ENCODE measurements at places on chromosomes 3 and 15.

DNA sequence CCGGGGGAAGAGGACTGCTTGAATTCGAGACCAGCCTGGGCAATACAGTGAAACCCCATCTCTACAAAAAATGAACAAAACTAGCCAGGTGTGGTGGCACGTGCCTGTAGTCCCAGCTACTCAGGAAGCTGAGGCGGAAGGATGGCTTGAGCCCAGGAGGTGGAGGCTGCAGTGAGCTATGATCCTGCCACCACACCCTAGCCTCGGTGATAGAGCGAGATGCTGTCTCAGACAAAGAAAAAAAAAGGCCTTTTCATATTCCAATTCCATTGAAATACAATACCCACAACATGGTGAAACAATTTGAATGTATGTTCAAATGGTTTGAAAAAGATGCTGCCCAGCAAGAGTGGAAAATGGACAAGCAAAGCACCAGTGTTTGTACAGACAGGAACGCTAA is 61.8 kb upstream of the ZNF148 start:
- no peak for DNase-seq

GRCh38 chr3:160637086-160637485 is 39.9 kb upstream of the ARL14 start:
- no peak for DNase-seq

GRCh38 chr3:195820186-195820585 is 8.5 kb upstream of the MUC4 start:
- DNase-seq = no peak

DNA sequence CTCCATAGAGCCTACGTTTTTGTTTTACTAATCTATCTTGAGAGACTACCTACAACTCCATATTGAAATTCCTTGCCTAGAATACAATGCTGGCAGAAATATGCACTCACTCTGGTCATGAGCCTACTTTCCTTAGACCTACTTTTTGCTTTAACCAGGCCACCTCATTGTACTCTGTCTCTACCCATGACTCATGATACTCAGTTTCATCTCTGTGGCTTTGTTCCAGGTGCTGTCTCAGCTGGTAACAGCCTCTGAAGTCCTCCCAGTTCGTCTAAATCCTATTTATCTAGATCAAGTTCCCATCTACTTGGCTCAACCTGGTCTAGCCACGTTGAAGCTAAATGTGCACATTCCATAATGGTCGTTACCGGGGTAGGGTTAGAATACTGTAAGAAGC is 536.4 kb downstream of the RSL24D1 start:
- no peak for DNase-seq

GRCh38 chr15:93085692-93086091 is 3.3 kb downstream of the RGMA start:
- DNase-seq = no peak

DNA sequence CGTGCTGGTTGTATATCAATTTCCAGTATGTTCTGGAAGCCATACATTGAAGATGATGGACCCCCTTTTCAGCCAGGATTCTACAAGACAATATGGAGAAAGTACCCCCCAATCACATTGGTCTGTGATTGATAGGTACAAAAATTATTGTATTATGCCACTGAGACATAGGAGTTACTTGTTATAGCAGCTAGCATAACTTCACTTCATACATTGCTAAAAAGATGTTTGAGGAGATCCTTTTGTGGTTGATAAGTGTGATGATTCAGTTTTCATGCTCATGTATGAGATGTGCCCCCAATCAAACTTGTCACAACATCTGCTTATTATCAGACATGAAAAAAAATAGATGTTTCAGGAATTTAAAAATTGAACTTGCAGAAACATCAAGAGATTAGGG is 66.0 kb downstream of the GPD1L start:
- DNase-seq = no peak

DNA sequence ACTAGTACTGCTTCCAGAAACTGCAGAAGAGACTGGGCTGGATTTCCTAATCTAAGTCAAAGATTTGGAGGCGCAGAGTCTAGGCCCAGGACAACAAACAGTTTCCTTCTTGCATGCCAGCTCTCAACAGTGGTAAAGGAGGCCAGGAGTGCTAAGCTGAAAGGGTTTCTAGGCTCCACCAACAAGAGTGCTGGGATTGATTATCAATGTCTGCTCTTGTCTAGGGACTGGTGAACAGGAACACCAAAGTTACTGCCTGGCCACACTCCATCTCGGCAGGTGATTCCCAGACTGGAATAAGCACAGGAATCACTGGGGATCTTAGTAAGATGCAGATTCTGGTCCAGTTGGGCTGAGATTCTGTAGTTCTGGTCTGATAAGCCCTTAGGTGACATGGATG is 22.8 kb upstream of the FGD5 start:
- DNase-seq = no peak

GRCh38 chr3:150300852-150301517 is 107.1 kb upstream of the TSC22D2 start:
- DNase-seq = no peak

DNA sequence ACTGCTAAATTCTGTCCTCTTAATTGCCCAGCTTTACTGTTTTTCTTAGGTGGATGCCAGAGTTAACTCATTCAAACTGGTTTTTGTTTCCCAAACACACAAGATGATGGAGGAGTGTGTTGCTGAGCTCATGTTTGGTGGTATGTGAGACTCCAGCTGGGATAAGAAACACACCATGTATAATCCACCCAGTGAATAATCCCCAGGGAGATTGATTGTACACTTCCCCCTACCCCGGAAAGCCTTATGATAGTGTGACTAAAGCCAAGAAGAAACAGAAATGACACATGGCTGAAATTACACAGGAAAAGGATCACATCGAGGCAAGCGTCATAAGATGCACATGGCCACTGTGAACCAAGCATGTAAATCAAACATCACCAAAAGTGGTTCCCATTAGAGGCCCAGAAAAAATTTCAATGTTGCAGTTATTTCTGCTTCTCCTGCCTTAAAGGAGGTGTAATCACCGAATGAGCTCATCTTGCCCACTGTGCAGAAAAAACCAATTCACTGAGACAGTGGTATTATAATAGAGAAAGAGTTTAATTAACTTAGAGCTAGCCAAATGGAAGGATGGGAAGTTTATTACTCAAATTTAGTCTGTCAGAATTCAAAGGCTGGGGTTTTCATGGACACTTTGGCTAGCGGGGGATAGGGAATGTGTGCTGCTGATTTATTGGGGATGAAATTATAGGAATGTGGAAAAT is 56.7 kb upstream of the MAGI1 start:
- no peak for DNase-seq

- no peak for DNase-seq
These were observed 11.8 kb downstream of the CPN2 start for GRCh38 chr3:194339356-194339755.

GRCh38 chr3:32969656-32970055 is 18.2 kb downstream of the CCR4 start:
- DNase-seq = no peak

DNA sequence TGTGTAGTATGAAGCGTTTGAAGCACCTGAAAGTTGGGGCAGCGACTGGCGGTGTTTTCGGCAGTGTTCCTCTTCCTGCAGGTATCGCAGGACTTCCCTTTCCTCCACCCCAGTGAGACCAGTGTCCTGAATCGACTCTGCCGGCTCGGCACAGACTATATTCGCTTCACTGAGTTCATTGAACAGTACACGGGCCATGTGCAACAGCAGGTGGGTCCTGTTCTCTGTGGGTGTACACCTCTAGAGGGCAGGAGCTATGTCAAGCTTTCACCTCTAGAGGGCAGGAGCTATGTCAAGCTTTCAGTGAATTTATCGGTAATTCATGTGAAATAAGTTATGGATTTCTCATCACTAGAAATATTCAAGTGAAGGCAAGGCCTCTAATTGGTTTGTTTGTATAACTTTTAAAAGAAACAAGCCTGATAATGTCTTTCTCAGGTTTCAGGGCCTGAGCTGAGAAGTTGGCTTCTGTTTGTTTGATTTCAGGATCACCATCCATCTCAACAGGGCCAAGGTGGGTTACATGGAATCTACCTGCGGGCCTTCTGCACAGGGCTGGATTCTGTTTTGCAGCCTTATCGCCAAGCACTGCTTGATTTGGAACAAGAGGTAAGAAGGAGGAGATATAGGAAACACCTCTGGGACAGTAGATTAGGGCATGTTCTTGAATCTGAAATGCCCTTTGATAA is 5.3 kb downstream of the TUBGCP4 start:
- no peak for DNase-seq

DNA sequence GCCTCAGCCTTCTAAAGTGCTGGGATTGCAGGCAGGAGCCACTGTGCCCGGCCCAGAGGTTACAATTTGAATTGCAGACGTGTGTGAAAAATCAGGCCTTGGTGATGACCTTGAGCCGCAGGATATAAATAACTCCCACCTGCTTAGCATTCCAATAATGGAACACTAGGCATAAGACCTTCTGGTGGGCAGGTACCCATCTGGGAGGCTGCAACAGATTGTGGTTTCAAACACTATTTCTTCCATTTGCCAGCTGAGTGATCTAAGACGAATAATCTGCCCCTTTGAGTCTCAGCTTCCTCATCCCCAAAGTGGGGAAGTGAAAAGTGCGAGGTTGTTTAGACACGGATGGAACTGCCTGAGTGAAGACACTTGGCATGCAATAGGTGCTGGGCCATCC is 47.7 kb upstream of the HERC1 start:
- DNase-seq = no peak

DNA sequence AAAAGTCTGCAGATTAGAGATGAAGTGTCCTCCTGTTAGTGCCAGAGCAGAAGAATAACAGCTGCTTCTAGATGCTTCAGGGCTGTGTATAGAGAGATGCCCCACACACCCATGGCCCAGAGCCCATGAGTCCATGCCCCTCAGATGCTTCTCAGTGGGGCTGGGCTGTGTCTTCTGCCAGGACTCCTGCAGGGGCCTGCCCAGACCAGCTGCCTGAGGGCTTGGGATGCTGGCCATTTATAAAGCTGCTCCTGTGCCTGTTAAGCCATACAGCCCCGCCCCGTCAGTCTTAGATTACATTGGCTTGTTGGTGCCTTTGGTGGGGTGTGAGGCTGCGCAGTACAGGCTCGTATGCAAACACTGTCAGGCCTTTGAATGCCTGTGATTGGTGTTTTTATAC is 318.0 kb upstream of the CTDSPL start:
- DNase-seq = no peak

DNA sequence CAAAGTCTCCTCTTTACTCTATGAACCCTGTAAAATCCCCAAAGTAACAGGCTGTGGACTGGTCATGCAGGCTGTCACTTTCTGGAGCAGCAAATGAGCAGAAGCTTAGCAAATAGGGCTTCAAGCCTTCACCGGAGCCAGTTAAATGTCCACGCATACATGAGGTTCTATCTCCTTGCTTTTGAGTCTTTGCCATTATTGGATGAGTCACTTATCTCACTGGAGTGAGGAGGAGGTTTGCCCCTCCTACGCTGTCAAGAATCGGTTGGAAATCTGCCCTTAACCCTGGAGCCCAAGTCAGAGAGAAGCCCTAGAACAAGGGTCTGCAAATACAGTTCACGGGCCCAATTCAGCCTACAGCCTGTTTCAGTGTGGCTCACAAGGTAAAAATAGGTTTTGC is 126.1 kb upstream of the CTNNB1 start:
- no peak for DNase-seq

GRCh38 chr3:33146791-33147445 is 33.1 kb downstream of the CRTAP start:
- no peak for DNase-seq

- DNase-seq = no peak
These were observed 120.0 kb downstream of the TMCO5A start for GRCh38 chr15:38054488-38054887.

- no peak for DNase-seq
These were observed 49.4 kb upstream of the MAGEF1 start for GRCh38 chr3:184761075-184761841.

DNA sequence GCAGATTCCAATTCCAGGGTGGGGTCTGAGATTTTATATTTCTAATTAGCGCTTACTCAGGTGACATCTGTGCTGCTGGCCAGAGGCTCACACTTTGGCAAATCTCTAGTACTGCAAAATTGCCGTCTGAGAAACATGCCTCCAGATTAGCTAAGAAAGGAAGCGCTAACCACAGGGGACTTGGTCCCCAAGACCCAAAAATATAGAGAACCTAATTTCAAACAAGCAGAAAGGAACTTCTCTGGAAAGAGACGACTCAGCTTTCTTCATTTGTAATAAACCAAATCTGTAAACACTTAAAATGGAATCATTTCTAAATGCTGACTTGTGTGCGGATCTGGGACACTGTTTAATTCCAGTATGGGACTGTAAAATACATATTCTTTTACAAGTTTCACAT is 55.7 kb downstream of the B3GNT5 start:
- DNase-seq = no peak

DNA sequence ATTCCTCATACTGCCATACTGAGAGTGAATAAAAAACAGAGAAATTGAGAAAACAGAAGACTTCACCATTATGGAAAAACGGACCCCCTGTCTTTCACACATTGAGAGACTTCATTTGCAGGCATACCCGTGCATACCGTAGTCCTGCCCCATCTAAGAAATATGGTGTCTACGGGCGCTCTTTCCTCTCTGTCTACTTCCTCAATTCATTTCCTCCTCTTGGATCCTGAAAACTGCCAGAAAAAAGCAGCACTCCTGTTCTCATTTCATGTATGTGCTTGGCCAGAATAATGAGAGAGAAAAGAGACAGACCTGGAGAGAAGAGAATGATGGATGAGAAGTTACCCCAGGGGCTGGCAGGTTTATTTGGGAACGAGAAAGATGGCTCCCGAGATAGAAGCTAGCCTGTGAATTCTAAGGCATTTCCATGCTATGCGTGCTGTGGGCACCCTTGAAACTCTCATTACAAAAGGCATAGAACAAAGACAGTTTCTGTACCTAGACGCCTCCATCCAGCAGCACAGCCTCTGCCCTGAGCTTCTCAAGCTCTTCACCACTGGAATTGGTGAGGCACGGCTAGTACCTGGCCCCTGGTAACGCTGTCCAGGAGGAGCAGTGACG is 62.5 kb upstream of the EPHB3 start:
- DNase-seq = no peak
